Ovary (tissue), 10 donors: ENCODE measurements at places on chromosomes 2 and 18.

DNA sequence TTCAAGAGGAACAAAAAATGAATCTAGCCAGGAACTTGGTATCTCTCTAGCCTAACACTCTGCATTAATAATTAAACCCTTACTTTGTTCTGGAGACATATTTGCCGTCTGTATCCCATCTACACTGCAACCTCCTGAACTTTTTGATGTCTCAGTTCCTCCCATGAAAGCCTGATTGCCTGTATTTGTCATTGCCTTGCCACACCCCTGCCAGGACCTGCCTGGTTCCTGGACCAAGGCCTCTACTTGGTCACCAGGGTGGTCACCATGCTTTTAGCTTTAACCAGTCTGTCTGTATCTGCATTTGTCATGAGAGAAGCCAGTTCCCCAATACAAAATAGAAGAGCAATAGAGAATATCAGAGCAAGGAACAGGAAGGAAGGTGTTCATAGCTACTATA, 58.8 kb upstream of the NOL4 start:
- no peak for DNase-seq

- DNase-seq: no peak
Observed at GRCh38 chr18:61569176-61569892, 236.1 kb downstream of the CDH20 start.

DNA sequence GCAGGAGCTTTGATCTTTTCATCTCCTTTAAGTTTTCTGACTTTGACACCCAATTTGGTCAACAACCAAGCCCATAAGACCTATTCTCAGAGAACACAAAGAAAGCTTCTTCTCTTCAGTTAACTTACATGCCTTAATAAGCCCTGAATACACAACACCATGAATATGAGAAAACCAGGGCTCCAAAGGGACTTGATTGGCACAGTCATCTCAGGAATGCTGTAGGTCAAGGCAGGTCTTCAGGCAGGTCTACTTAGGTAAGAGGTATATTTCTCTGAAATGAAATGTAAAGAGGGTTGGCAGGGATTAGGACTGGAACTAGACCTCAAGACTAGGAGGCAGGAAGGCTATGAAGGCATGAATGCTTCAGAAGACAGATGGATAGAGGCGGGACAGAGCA, 24.4 kb upstream of the EIF2AK3 start:
- DNase-seq: no peak

DNA sequence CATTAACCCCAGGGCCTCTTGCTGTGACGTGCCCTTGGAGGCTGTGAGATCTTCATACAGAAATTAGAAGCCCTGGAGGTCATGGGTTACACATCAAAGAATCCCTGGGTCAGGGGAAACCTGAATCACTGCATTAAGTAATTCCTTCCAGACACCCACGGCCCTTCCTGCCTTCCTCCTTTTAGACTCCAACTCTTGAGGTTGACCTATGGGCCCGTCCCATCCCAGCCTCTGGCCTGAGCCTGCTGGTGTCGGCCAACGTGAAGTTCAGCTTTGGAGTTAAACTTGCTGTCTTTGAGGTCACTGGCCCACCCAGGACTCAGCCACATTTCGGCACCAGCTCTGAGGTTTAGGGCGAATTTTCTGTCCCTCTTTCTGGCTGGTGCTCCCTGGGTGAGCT, 198.3 kb downstream of the ACKR3 start:
- no peak for DNase-seq

- no peak for DNase-seq
Observed at GRCh38 chr2:231001921-231002320, 6.0 kb downstream of the SPATA3 start.

DNA sequence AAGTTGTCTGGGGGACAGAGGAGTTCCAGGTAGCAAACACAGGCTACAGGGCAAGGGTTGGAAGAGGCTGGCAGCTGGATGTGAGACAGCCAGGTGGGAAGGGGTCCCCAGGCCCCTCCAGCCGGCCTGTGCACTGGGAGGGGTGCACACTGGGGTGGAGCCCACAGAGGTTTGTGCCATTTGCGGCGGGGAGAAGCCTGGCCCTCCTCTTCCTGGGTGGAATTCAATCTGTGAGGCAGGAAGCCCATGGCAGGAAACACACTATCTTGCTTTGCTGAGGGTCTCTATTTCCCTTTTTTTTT, 63.3 kb downstream of the PXDN start:
- no peak for DNase-seq

- DNase-seq: no peak
Observed at GRCh38 chr2:154015233-154015632, 143.5 kb downstream of the GALNT13 start.

GRCh38 chr18:55435592-55435991, 152.4 kb downstream of the TCF4 start:
- DNase-seq: no peak

GRCh38 chr2:157190151-157190550, 67.4 kb upstream of the GALNT5 start:
- DNase-seq: no peak

- no peak for DNase-seq
Observed at GRCh38 chr2:8571301-8571791, 110.5 kb upstream of the ID2 start.
